ENCODE measurements at places on chromosomes 2 and 18. TPM values are rescaled to one million over a fixed set of nuclear protein-coding genes. Genes with fewer than 3 reads are reported as not detected.

SLC38A11 gene
- not detected for total RNA-seq

GRCh38 chr2:14011190-14011589, 621.3 kb upstream of the LRATD1 start:
- no peaks in the 10 kb centered on the region for H3K4me1 ChIP-seq
- no peak overlapping the region for H3K27ac ChIP-seq
- H3K4me3 ChIP-seq = no peak overlapping the region
- H3K36me3 ChIP-seq = no peaks in the 10 kb centered on the region
- no peak for DNase-seq
- no peaks in the 10 kb centered on the region for H3K27me3 ChIP-seq

- no peak overlapping the region for H3K4me3 ChIP-seq
- no peak overlapping the region for H3K27ac ChIP-seq
- H3K27me3 ChIP-seq = no peaks in the 10 kb centered on the region
- no peak for DNase-seq
- H3K4me1 ChIP-seq = peaks cover 18% of the 10 kb centered on the region
These were observed 59.0 kb downstream of the BARD1 start for GRCh38 chr2:214750529-214750928.

DNA sequence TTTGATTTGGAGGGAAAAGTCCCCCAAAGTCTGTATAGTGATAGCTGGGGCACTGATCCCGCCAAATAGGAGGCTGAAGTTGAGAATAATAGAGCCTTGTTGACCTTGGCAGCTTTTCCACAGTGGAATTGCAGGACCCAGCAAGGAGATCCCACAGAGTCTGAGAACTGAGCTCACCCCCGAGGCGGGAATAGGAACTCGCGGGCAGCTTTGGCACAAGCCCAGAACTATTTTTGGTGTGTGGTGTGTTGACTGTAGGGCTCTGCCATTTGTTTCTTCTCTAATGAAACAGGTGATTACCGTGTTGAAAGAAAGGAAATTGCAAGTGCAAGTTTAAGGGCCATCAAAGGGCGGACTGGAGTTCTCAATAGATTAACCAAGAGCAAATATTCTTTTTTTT, 34.0 kb downstream of the SH3RF3 start:
- H3K27me3 ChIP-seq = peaks cover 35% of the 10 kb centered on the region
- no peaks in the 10 kb centered on the region for H3K36me3 ChIP-seq
- H3K4me3 ChIP-seq = no peak overlapping the region
- no peak overlapping the region for H3K27ac ChIP-seq
- no peak for DNase-seq
- H3K4me1 ChIP-seq = no peaks in the 10 kb centered on the region
